ENCODE measurements at places on chromosomes 11 and 22.

DNA sequence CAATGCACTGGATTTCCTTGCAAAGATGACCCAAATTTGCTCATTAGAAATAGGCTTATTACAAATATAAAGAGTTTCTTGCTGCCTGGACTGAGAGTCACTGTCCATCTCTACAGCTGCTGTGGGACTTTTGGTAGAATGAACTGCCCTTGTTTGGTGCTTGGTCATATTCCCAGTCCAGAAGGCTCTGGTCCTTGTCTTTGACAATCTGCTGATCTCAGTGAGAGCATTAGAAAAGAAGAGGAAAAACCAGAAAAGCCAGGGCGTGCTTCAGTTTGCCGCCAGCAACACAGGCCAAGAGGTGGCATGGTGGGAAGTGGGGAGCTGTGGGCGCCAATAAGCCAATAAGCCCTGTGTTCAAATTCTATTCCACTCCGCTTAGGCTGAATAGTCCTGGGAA lies 48.2 kb upstream of the PARVA start:
- DNase-seq: no peak

GRCh38 chr11:121898903-121899302 lies 217.1 kb downstream of the BLID start:
- DNase-seq: no peak

GRCh38 chr22:32446321-32446720 lies 17.9 kb downstream of the BPIFC start:
- no peak for DNase-seq

DNA sequence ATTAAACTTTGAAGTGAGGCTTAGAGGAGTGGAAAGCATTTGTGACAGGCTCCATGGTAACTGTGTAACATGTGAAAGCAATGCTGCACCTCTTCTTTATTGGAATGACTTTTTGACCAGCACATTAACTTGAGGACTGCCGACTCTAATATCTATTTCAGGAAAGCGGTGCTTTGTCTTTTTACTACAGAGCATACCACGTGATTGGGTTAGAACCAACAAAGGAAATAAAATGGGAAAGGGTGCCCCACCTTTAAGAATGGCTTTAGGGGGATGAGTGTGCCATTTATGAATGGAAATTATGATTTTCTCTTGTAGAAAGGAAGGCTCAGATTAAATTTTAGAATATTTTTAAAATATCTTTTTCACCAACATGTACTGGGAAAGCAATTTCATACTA lies 57.3 kb upstream of the VPREB1 start:
- no peak for DNase-seq

DNA sequence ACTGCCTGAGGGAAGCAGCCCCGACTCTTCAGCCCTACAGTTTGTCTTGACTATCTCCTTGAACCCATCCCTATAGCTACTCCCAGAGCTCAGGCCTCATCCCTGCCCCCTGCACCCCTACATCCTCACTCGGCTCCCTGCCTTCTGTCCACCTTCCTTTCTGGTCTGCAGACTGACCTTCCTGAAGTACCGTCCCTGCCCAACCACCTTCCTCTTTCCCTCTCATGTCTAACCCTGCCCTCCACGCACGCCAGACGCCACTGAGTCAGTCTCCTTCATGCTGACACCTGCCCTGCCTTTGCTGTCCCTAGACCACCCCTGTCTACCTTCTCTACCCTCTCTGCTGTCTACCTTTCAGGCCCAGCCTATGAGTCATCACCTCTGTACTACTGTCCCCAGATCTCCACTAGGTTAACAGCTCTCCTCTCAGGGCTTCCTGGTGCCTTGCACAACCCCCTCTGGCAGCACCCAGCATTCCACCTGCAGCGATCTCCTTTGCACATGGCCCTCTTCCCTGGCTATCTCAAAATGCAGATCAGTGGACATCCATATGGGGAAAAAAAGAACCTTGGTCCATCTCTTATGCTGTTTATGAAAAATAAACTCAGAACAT lies 8.9 kb downstream of the KCTD21 start:
- no peak for DNase-seq

GRCh38 chr11:118911880-118912741 lies 13.6 kb downstream of the BCL9L start:
- DNase-seq: no peak

DNA sequence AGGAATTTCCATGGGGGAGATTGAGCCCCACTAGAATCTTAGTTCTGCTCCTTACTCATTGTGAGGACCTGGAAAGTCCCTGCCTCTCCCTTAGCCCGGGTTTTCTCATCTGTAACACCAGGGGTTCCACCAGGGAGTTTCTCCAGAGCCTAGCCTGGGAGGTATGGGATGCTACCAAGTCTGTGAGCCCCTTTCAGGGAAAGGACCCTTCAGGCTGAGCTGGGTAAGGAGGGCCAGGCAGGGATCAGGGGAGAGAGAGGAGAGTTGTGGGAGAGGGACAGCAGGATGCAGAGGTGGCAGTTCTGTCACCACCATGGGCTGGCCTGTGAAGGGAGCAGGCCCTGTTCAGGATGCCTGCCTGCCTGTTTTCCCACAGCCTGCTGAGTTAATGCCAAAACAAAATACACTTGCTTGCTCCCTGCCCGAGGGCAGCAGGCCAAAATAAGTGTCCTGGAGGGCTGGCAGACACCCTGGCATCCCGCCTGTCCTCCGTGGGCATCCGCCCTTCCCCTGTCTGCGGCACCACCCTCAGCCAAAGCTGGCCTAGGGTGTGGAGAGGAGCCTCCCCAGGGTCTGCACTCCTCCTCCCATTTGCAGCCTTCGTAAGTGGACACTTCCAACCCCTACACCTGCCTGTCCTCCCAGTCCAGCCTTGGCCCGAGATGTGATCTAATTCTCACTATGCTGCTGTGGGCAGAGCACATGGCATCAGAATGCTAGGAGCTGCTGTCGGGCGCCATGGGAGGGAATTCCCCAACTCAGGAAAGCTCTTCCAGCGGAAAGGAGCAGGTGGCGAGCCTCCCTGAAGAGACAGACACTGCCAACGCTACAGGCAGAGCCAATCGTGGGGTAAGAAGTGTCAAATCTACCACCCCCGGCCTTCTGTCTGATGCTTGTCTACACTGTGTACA lies 5.9 kb upstream of the FCHSD2 start:
- DNase-seq: no peak

DNA sequence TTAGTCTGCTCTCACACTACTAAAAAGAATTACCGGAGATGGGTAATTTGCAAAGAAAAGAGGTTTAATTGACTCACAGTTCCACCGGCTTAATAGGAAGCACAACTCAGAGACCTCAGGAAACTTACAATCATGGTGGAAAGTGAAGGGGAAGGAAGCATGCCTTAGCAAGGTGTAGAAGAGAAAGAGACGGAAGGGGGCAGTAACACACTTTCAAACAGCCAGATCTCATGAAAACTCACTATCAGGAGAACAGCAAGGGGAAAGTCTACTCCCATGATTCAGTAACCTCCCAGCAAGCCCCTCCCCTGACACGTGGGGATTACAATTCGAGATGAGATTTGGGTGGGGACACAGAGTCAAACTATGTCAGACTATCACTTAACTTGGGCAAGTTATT lies 236.6 kb upstream of the ANO3 start:
- no peak for DNase-seq

DNA sequence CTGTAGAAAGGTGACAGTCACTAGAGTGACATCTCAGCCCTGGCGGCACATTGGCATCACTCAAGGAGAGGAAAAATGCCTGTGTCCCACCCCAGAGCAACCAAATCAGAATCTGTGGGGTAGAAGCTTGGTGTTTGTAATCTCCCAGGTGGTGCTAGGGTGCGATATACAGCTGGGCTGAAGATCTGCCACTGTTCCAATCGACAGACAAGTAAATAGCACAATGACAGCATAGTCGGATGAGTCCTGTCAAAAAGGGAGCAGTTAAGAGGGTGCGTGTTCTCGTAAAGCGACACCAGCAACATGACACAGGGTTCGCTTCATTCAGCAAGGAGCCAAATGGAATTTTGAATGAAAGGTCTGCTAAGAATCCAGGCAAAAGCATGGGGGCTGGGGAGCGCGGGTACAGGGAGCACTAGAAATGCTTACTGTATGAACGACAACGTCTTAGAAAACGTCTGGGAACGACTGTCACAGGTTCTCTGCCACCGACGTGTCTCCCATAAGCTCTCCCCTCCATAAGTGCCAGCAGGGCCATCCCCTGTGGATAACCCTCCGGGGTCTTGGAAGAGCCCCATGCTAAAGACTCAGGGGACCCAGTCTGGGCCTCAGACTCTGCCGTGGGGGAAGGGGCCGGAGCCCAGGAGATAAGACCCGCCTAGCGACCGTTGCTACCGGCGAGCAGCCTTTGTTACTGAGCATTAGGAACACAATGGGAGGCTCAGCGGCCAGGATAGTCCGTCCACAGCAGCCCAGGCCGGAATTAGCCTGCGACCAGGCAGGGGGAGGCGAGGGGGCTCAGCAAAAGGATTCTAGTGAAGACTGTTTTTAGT lies 20.8 kb downstream of the ADA2 start:
- DNase-seq: peak; percentile 77

GRCh38 chr11:130737041-130737830 lies 179.0 kb downstream of the SNX19 start:
- DNase-seq: no peak

- DNase-seq: no peak
Measured at GRCh38 chr22:37716708-37717107, 19.9 kb downstream of the TRIOBP start.

GRCh38 chr22:39409516-39410029 lies 10.0 kb downstream of the TAB1 start:
- DNase-seq: no peak

DNA sequence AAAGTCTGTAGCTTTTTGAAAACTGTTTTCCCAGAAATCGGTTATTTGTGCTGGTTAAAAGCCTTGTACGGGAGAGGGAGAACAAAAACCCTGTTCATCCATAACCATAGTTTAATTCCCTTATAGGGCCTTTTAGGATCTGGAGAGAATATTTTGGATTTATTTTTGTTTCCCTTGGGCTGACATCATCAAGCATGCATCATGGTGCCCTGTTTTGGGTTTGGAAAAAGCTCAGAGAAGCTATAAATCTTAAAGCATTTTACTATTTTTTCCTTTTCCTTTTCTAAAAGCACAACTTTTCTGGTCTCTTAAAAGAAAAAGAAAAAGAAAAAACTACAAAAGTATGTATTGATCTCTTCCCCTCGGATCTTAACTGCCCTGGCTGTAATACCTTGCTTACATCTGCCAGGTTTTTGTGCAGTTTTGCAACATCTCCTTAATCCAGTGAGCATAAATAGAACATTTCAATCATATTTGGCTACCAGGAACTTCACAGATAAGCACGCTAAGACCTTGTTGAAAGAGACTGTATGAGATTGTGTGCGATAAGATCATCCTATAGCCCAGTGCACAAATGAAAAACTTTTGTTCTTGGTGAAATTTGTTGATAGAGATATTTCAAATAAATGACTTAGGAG lies 88.0 kb downstream of the ZBTB16 start:
- no peak for DNase-seq
